ENCODE measurements at places on chromosomes 3 and 15.

- no peak for DNase-seq
Observed at GRCh38 chr3:142502187-142502985, 54.5 kb upstream of the XRN1 start.

GRCh38 chr3:32901005-32901932, 50.2 kb upstream of the CCR4 start:
- DNase-seq, result no peak

- DNase-seq, result no peak
Observed at GRCh38 chr3:106033654-106034053, 164.8 kb upstream of the CBLB start.

GRCh38 chr3:42164656-42165055, 73.5 kb downstream of the TRAK1 start:
- no peak for DNase-seq

DNA sequence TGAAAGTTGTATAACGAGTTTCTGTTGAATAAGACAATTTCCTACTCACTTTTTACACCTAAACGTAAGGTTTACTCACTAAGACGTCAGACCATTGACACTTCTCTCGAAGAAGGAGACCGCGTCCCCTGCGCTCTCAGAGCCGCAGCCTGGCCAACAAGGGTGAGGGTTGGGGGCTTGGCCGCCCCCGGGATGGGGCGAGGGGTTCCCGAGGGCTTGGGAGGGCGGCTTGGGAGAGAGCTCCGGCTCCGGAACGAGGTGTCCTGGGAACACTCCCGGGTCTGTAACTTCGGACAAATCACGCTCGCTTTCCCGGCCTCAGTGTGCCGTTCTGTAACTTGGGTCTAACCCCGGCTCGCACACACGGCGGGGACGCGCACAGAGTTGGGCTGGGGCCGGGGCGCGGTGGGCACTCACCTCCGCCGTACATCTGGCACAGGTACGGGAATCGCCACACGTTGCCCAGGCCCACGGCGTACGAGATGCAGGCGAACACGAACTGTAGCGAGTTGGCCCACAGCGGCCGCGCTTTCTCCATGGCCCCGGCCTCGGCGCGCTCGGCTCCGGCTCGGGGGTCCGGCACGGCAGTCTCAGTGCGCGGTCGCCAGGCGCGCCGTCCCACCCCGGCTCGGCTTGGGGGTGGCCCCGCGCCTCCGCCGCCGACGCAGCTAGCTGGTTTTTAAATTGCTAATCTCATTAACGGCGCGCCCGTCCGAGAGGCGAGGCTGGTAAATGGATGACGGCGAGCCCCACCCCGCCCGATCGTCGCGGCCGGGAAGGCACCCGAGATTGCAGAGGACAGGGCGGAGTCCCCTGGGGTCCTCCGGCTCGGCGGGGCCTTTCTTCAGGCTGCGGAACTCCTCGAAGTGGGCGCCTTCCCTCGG, at the start of gene SLC6A20:
SLC6A20 (minus strand) TSS at position 655 of the 884 bp plus-strand sequence; CDS start at position 538, 117 bp downstream.
- no peak for DNase-seq

DNA sequence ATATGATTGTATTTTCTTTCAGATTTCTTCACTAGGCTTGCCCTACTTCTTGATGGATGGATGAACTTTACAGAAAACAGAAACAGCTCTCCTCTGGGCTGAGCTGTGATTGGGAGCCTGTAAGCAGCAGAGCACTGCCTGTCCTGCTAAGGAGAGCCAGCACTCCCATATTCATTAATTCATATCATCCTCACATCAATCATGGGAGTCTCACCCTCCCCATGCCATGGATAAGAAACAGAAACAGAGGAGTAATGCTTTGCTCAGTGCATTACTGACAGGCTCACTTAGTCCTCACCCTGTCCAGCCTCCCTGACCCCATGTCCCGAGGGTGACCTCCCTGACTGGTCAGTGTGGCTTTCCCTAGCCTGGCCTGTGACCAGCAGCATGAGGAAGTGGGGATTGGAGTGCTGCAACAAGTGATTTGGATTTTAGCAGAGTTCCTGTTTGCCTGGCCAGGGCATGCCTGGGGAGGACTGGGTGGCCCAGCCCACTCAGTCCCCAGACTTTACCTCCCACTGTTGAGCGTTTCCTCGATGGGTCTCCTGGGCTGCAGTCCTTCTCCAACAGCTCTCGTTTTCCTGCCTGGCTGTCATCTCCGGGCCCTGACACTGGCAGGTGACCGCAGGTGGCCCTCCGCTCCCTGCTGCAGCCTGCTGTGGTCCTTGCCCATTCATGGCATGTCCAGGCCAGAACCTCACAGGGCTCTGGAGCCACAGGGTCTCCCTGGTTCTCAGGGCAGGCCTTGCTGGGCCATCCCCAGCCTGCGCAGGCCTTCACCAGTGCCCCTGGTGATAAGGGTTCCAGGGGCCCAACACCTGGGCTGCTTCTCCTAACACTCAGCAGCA, 1.3 kb upstream of the TMIE start:
- no peak for DNase-seq

- no peak for DNase-seq
Observed at GRCh38 chr3:117553461-117553860, 843.9 kb downstream of the TUSC7 start.

DNA sequence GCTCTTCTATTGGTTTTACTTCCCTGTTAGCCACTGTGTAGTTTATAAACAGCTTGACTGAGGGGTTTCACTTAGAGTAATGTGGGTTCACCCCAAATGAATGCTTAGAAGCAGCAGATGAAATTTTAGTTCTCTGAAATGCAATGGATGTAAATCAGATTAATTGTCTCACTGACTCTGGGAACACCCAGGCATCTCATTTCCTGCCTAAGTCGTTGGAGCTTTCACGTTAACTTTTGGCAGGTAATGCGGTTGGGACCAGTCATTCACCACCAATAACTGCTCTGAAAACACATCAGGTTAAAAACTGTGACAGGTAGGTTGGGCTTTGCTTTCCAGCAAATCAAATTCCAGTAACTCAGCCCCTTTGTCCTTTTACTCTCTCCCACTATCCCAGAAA, 775.4 kb downstream of the NTRK3 start:
- no peak for DNase-seq

GRCh38 chr15:57720867-57721266, 14.4 kb downstream of the POLR2M start:
- DNase-seq, result no peak

DNA sequence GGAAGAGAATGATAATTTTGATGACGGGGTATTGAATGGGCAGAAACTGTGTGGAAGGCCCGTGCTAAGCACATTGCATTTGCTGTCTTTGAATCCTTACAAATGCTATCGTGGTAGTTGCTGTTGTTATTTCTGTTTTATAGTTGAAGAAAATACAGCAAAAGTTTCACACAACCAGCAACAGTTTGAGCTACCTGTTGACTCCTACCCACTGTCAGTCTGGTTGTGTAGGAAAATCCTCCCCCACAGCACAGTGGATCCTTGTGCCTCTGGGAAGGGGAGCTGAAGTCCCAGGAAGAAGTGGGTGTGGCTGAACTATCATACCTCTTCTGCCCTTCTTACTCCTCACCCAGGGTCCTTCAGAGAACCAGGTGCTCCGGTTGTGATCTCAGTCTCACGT, 29.4 kb downstream of the MRAS start:
- DNase-seq, result no peak

GRCh38 chr3:124876401-124876878, 10.7 kb downstream of the ITGB5 start:
- no peak for DNase-seq

GRCh38 chr3:53166206-53166605, 5.2 kb downstream of the PRKCD start:
- no peak for DNase-seq

- no peak for DNase-seq
Observed at GRCh38 chr3:7518026-7518425, 657.1 kb downstream of the GRM7 start.

GRCh38 chr15:93219859-93220420, 130.9 kb upstream of the RGMA start:
- no peak for DNase-seq

DNA sequence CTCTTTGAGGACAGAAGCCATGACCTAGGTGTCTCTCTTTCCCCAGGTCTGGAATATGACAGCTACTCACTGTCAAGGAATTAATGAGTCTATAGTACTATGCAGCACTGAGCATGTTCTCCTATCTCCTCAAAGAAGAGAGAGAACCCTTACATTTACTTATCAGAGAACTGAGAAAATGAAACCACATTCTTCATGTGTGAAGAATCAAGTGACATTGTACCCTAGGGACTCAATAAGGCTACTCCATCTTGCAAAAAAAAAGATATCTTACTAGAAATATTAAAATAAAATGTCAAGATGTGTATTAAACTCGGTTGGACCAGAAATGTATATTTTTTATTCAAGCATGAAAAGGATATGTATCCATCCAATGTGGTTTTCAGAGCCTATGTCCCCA, 133.2 kb upstream of the COL8A1 start:
- no peak for DNase-seq

GRCh38 chr3:69823743-69824142, 84.5 kb downstream of the MITF start:
- DNase-seq, result no peak

GRCh38 chr3:22360970-22361369, 610.0 kb upstream of the ZNF385D start:
- DNase-seq, result no peak

DNA sequence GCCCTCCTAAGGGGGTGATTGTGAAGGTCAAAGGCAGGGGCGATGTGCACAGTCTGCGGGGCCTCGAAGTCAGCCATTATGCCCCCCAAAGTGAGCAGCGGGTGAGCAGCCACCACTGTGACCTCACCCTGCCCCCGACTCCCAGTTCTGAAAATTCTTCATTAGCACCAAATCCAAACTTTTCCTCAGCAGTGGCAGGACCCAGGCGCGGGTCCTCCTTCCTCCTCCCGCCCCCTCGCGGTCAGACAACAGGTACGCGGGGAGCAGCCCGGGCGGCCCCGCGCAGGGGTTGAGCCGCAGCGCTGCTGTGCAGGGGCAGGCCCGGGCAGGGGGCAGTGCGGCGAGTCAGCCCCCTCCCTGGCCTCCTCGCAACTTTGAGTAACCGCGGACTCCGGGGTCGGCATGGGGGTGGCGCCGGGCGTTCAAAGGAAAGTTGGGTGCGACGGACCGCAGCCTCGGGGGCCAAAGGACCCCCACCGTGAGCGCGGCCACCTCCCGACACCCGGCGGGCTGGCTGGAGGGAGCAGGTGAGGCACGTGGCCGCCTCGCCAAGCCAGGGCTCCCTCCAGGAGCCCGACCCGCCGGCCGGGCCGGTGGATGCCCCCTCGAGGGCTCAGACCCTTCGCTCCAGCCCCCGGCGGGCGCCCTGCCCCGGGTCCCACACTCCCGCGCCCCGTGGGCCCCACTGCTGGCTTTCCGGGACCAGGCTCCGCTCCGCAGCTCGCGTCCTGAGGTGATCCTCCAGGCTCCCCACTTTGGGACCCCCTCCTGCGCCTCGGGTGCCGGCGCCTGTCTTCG, 49.4 kb upstream of the CCDC174 start:
- DNase-seq, result no peak

GRCh38 chr3:68007621-68008226, 353.3 kb upstream of the SUCLG2 start:
- DNase-seq, result peak; percentile 6

DNA sequence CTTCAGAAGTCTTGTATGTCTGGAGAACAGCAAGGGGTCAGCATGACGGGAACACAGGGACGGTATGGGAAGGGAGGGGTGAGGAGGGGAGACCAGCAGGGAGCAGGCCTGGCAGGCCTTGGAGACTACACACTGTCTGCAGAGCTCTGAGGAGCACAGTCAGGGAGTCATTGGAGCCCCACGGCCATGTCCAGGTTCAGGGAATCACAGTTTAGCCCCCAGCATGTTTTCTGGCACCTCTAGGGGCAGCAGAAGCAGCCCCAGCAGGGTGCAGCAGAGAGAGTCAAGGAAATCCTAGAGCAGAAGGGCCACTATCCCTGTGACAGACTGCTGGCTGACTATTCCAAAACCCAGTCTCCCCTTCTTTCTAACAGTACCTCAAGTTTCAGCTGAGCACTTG, 3.2 kb downstream of the LAMP3 start:
- DNase-seq, result no peak

- DNase-seq, result no peak
Observed at GRCh38 chr3:13268120-13268519, 152.0 kb downstream of the NUP210 start.

GRCh38 chr3:40566694-40567093, 41.9 kb downstream of the ZNF621 start:
- DNase-seq, result no peak

GRCh38 chr3:114380233-114380651, 86.4 kb downstream of the TIGIT start:
- no peak for DNase-seq

DNA sequence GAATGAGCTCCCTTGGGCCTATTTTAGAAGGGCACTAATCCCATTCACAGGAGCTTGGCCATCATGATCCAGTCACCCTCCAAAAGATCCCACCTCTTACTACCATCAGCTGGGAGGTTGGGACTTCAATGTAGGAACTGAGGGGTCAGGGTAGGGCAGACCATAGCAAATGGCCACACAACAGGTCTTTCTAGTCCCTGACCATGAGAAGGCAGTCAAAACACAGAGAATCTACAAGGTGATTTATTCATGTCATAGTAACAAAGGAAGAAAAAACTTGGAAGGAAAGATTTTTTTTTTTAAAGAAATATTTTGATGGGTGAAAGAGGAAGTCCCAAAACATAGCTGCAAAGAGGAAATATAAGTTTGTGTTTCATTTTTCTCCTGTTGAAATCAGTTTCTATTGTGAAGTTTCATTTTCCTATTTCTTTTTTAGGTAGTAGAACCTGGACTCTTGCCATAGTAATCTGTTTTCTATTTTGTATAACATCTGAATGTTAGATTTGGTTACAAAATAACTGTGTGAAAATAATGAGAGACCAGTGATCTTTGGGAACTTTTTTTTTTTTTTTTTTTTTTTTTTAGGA, 23.5 kb upstream of the TNFSF10 start:
- no peak for DNase-seq

DNA sequence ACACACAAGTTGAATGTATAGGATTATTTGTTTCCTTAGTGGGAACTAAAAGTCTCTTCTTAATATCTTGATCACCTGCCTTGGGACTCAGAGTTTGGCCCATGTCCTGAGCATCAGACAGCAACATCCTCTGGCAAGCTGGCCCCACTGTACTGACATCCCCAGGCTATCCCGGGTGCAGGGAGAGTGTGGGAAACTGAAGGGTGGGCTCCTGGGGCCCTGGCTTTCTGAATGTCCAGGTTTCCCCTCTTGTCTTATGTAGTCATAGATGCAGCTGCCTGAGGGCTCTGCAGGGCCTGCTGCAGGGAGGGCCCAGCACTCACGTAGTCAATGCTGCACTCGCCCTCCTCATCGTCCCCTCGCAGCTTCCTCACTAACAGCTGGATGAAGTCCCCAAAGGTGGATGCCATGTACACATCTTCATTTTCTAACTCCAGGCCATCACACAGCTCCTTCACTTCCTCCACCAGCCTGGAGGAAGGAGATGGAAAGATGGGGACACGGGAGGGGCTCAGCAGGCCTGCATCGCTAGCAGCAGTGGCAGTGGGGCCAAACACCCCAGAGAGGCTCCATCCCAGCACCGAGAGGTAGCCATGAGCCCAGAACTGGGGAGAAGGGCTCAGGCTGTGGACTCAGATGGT, 42.8 kb downstream of the ALDH1L1 start:
- no peak for DNase-seq

GRCh38 chr3:152786977-152787681, 47.8 kb upstream of the P2RY1 start:
- DNase-seq, result no peak
